ENCODE measurements at places on chromosomes 4 and X.

GRCh38 chr4:141056473-141056872 is 76.8 kb downstream of the RNF150 start:
- DNase-seq = no peak

- DNase-seq = no peak
Measured at GRCh38 chr4:173318648-173319211, 15.4 kb downstream of the HMGB2 start.

- DNase-seq = no peak
Measured at GRCh38 chrX:19639056-19639455, 123.7 kb upstream of the MAP3K15 start.

DNA sequence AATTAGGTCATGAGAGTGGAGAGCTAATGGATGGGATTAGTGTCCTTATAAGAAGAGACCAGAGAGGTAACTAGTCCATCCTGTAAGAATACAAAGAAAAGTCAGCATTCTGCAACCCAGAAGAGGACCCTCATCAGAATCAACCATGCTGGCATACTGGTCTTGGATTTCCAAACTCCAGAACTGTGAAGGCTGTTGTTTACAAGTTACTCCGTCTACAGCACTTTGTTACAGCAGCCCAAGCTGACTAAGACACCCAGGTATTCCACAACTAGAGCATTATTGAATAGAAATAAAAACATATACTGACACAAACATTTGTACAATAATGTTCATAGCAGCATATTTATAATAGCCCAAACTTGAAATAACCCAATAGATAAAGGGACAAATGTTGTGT is 9.2 kb downstream of the TMEM156 start:
- no peak for DNase-seq

GRCh38 chr4:37381040-37381668 is 136.6 kb downstream of the NWD2 start:
- no peak for DNase-seq

GRCh38 chrX:144379156-144379555 is 495.3 kb downstream of the UBE2NL start:
- DNase-seq = no peak
